Activated naive CD4-positive, alpha-beta T cell treated with anti-CD3 and anti-CD28 coated beads, Interleukin-2, amount 50 U/mL, for 16 hours (primary cell): ENCODE measurements at places on chromosomes 7 and 10.

- peak; percentile 36 for DNase-seq
Observed at GRCh38 chr7:22640269-22640668, 86.7 kb upstream of the IL6 start.

GRCh38 chr10:102241444-102242117 is at the start of gene PITX3:
Gene PITX3, minus strand, starts transcription at chr10:102241512. Its CDS starts 9,432 bp downstream, at chr10:102232080.
- DNase-seq = peak; percentile 91

- DNase-seq = no peak
Observed at GRCh38 chr7:223118-223800, 30.9 kb downstream of the FAM20C start.

DNA sequence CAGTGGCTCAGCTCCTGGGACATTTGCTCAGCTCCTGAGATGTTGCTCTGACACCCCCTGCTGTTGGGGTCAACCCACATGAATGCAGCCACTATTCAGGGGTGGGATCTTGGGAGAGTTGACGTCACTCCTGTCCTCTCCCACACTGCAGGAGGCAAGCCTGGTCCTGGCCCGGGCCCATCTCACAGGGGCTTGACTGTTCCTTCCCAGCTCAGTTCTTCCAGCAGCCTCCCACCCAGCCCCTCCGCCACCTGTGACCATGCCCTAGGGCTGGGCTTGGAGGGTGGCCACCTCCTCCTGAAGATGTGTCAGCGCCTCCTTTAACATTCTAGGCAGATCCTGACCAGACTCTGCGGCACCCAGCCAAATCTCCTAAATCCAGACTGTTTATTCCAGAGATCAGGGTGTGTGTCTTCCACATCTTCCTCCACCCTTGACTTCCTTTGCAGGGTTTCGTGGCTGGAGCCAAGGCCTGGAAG is 19.1 kb upstream of the OPALIN start:
- DNase-seq = no peak

- peak; percentile 54 for DNase-seq
Observed at GRCh38 chr7:139095194-139095659, 14.3 kb downstream of the ZC3HAV1 start.

- DNase-seq = no peak
Observed at GRCh38 chr10:29358010-29358616, 69.2 kb downstream of the LYZL1 start.

DNA sequence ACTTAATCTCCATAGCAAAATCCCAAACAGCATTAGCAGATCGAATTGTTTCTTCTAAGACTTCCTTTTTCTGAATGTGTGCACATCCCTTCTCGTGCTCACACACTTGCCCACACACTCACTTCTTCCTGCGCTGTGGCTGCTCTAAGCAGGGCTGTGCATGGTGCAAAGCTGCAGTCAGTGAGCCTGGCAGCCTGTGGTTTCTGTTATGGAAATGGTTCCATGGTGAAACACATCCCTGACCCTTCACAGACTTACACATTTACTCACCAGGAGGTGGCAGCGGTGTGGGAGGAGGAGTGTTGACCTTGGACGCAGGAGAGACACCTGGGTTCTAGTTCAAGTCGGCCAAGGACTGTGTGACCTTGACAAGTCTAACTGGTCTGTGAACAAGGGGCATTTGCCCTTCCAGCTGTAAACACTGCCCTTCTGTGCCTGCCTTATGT is 24.9 kb downstream of the MTURN start:
- DNase-seq = no peak

DNA sequence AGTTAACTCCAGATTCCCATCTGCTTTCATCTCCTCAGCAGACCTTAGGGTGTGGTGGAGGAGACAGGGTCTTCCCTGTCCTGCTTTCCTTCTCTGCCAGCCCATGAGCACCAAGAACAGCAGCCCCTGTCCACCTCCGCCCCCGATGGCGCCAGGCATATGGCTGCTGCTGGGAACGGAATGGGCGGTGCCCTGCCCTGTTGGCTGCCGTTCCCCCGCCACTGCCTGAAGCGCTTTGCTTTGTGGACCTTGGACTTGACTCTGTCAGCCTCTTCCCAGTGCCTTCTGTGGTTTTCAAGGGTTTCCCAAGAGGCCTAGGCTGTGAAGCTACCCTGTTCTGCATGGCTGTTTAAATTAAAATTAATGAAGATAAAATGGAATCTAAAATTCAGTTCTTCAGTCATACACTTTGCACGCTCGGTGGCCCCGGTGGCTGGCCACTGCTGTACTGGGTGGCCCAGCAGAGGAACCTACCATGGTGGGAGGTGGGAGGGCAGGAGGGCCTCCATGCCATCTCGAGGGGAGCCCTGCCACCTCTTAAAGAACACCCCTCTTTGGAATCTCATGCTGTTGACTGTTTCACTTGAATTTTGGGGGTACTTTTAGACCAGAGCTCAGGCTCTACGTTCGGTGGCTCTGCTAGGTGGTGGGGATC is 78.7 kb downstream of the NKX6-2 start:
- no peak for DNase-seq
